HuH-7.5 (cell line): ENCODE measurements at places on chromosomes 13 and 19.

- DNase-seq: no peak
Measured at GRCh38 chr13:27200413-27201070, 28.9 kb upstream of the USP12 start.

DNA sequence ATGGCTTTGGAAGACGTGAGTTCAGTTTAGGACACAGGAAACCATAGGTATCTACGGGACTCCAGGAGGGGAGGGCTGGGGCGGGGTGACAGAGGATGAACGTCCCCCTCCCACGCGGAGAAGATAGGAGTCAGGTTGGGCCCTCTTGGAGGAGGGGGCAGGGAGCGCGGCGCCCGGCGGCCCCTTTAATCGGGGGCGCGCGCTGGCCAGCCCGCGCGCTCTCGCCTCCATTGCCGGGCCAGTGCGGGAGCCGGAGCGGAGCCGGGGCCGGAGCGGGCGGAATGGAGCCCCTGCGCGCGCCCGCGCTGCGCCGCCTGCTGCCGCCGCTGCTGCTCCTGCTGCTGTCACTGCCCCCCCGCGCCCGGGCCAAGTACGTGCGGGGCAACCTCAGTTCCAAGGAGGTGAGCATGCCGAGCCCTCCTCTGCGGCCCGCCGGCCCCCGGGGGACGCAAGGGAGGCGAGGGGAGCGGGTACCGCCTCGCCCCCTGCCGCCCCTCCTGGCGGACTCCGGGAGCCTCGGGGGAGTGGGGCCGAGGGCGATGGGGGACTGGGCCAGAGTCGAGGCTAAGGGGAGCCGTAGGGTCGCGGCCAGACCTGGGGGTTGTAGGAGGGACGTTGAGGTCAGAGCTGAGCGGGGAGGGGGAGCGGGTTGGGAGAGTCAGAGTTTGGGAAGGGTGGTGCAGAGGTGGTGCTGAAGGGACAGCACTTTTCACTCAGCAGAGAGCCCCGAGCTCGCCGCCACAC lies at the start of gene TMEM145:
TMEM145 (plus strand) TSS at position 214 of the 744 bp plus-strand sequence; CDS start at position 282, 68 bp downstream.
- peak; percentile 94 for DNase-seq

- DNase-seq: no peak
Measured at GRCh38 chr19:39934584-39935363, at the start of gene FCGBP. Gene FCGBP (minus strand): TSS chr19:39934634.

- no peak for DNase-seq
Measured at GRCh38 chr13:44106266-44107152, 226.8 kb downstream of the LACC1 start.

DNA sequence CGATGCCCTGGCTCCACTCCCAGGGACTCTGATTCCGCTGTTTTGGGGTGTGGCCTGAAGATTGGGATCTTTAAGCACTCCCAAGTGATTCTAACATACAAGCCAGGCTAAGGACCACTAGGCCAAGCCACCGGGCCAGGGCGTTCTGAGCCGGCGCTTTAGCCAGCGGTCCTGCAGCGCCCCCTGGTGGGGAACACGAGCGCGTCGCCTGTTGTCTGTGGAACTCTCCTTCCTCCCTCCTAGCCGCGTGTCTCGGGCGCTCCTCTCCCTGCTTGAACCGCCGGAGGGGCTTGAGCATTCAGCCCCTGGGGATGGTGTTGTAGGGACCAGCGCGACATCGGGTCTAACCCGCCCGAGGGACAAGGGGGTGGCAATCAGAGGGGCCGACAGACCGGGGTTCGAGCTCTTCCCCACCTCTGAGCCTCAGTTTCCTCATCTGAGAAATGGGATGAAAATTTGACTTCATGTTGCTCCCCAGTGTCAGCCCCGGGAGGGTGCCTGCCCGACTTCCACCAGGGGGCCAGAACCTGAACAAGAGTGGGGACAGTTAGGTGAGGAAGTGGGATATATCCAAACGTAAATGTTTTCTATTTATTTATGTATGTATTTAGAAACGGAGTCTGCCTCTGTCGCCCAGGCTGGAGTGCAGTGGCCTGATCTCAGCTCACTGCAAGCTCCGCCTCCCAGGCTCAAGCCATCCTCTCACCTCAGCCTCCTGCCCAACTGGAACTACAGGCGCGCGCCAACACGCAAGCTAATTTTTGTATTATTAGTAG lies 18.0 kb upstream of the PNMA8B start:
- DNase-seq: peak; percentile 65

DNA sequence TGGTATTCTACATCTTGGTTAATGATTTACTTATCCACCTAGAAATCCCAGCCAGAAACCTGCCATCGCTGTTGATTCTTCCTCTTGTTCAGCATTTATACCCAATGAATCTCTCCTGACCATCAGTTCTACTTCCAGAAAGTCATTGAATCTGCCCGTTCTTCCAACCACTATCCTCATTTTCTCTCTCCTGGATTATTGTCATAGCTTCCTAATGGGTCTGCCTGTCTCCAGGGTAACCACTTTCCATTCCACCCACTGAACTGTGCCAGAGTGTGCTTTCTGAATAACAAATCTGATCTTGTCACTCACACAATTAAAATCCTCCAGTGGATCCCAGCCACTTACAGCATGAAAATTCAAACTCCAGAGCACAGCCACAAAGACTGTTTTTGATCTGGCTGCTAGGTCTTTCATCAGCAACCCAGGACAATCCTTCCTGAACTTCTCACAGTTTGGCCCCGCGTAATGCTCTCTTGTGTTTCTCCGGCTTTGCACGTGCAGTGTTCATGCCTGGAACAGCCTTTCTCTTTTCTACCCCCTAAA lies 330.6 kb downstream of the SPRY2 start:
- no peak for DNase-seq

DNA sequence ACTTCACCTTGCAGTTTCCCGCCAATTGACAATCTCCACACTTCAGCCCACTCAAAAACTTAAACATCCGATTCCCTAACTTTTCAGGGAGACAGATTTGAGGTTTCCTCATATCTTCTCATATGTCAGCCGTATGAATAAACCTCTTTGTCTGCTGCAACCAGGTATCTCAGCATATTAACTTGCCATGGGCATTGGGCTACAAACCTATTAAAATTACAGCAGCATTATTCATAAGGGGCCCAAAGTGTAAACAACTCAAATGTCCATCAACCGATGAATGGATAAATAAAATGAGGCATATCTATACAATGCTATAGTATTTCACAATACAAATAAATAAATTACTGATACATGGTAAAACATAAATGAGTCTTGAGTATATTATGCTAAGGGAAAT lies 179.4 kb upstream of the ATXN8OS start:
- no peak for DNase-seq

- no peak for DNase-seq
Measured at GRCh38 chr19:15253513-15253912, 21.3 kb upstream of the EPHX3 start.

- DNase-seq: no peak
Measured at GRCh38 chr13:98083507-98083906, 59.4 kb upstream of the FARP1 start.
